ENCODE measurements at places on chromosomes 7 and 10.

GRCh38 chr10:17073725-17074540 is 55.7 kb downstream of the CUBN start:
- no peak for DNase-seq

DNA sequence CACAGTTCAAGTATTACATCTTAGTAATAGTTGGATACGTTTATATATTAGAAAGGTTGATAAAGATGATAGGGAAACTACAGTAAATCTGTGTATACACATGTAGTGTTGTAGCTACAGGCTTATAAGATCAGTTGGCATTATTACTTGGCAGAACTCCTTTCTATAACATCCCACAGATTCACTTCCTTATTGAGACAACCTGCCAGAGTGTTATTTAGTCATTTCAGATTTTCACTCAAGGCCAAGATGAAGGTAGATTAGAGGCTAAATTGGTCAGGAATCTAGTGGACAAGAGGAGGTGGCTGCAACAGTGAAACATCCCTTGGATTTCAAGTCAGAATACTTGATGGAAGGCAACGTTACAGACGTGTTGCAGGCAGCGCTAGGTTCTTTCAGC is 63.0 kb downstream of the PAPSS2 start:
- no peak for DNase-seq

GRCh38 chr10:109618748-109619147 is 304.6 kb downstream of the XPNPEP1 start:
- DNase-seq: no peak

DNA sequence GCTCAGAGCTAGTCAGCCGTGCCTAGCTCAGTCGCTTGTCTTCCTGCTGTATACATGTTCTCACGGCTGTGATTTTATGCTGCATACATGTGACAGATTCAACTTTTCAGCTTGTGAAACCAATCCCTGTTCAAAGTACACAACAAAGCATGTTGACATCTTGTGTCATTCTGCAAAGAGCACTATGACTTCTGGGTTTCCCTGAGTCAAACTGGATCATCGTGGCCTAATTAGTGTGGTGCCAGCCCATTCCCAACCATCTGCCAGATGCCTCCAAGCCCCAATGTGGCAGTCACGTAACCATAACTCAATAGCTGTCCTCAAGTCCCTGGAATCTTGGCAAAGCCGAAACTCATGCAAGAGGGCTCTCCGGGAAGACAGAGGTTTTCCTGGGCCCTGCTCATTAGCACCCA is 144.8 kb downstream of the MYOF start:
- DNase-seq: no peak

DNA sequence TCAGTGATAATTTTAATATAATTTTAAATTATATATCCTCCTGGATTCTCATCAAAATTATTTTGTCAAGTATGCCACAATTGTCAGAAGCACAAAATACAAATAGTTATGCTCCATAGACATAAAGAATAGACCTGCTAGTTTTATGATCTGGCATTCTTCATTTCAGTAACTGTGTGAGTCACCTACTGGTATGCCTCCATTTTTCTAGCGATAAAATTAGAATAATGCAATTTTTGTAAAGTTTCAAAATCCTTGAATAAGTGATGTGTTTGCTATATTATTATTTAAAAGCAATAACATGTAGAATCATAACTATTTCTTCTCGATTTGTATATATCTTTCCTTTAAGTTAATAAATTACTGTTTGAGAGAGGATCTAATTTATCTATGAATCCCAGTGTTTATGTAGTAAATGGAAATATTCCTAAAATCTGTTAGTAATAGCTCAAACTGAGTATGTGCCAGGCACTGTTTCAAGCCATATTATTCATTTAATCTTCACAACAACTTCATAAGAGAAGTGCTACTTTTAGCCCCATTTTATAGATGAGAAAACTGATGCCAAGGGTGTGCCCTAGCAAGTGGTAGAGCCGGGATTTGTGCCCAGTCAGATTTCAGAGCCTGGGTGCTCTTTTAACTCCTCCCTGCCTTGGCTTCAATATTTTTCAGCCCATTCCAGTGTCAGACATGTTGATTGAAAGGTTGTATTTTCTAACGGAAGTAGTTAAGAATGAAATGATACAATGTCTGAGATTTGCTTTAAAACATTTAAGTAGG is 38.4 kb downstream of the NET1 start:
- no peak for DNase-seq

DNA sequence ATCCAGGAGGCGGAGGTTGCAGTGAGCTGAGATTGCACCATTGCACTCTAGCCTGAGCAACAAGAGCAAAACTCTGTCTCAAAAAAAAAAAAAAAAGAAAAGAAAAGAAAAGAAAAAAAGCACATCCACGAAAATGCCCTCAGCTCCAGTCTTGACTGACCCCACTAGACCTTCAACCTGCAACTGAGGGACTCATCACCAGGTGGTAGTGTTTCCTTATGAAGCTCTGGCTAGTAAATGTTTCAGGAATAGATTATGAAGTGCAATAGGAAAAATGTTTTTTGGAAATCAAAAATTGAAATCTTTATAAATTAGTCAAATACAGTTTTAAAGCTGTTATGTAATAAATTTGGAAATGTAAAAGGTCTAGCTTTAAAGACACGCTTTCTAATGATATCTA is 22.4 kb downstream of the TLL2 start:
- no peak for DNase-seq

DNA sequence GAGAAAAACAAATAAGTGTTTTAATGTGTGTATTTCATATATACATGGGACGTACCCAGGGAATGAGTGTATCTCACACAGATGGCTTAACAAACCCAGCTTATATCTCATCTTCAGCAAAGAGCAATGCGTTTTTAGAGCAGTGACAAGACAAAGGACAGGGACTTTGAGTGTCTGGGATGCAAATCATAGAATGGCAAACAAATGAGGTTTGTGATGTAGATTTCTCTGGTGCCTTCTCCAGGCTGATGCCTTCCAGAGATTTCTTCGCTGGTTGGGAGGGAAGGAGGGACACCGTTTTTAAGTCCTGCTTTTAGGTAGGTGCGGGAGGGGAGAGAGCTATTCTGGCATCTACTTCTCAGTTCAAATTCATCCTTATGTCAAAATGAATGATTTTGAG is 16.6 kb downstream of the LANCL2 start:
- no peak for DNase-seq

GRCh38 chr10:54769051-54769450 is 32.0 kb downstream of the PCDH15 start:
- no peak for DNase-seq

DNA sequence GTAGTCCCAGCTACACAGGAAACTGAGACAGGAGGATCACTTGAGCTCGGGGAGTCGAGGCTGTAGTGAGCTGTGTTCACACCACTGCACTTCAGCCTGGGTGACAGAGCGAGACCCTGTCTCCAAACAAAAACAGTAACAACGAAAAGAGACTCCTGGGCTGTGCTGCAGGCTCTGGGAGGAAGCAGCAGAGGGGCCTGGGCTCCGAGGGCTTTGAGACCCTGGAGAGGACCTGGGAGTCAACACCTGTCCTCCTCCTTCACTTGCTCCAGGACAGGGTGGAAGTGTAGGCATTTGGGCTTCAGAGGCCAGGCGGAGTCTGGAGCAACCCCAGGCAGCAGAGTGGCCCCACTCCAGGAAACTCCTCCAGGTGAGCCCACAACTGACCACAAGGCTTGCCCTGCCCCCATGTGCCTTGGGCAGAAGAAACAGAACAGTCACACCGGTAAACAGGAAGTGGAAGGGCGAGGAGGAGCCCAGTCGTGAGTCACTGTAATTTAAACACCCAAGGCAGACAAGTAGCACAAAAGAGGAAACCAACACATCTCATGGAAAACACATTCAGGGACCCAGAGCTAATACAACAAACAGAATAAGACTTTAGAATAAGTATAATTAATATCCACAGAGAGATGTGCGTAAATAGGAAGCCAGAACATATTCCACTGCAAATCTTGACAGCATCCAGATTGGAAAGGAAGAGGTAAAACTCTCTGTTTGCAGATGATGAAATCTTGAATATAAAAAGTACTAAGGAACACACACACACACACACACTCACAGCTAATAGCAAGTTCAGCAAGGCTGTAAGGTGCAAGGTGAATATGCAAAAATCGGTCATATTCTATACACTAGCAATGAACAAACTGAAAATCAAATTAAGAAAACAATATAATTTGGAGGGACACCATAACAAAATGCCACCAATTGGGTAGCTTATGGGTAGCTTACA is 20.5 kb upstream of the RASGEF1A start:
- DNase-seq: no peak

DNA sequence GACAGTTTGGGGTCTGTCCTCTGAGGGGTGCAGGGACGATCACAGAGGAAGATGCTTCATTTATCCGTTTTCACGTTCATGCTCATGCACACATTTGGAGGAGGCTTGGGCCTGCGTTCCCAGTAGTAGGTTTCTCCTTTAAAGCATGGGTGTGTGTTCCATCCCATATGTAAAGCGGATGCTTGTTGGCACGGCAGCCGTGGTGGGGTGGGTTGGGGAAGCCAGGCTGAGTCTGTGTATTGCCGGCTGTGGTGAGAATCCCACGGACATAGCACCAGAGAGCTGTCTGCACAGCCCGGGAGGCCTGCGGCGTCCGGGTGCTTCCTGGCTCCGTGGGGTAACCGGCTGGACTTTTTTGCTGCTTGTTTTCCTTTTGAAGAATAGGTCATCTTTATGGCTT is 440 bp downstream of the JAKMIP3 start:
- no peak for DNase-seq

DNA sequence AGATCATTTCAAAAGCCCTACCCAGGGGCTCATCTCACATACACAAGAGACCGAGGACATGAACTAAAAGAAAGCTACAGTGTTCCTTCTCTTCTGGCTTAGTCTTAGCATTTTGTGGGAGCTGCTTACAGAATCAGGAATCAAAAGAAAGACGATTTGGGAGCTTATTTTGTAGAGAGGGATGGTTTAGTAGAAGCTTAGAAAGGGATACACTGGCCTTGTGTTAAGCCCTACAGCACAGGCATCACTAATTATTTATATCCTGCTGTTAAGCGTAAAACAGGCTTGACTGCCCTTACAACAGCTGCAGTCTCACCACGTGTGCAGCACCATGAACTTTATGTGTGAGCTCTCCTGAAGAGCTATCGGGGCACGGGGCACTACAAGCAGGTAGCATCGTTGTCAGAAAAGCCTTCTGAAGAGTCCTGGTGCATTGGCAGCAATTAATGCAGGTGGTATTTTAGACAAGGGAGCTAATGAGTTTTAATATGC is 798.3 kb downstream of the NXPH1 start:
- DNase-seq: no peak

GRCh38 chr7:17436126-17436525 is 137.7 kb downstream of the AHR start:
- DNase-seq: no peak

GRCh38 chr10:81820418-81820817 is 54.6 kb upstream of the NRG3 start:
- no peak for DNase-seq

GRCh38 chr10:57785068-57785467 is 482.6 kb downstream of the IPMK start:
- DNase-seq: no peak

DNA sequence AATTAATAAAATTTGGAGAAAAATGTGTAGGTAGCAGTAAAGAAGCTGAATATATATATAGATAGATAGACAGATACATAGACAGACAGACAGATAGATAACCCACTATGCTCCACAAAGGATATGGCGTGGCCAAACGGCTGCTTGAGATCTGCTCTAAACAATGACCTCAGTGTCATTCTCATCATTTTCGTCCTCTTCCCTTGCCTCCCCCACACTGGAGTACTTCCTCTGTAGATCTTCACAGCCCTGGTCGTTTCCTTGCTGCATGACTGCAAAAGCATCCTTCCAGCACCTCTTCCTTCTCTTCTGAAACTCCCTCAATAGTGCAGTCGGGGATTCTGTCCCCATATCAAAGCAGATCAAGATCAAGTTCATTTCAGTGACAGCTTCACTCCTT is 35.6 kb upstream of the ATP6V0A4 start:
- DNase-seq: no peak

DNA sequence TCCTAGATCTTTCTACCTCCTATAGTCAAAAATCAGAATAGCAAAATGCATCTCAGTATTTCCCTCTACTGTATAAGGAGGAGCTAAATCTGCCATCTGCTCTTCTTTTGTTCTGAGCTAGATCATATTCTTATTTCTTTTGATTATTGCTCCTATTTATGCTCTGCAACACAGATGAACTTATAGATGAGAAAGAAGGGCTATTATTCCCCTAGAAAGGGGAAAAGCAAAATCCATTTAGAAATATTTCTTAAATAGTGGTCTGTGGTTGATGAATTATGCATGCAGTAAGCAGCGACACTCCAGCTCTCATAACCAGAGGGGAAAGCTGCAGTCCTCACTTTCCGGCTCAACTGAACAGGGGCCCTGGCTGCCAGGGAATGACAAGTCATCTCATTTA is 207.3 kb upstream of the SORCS1 start:
- no peak for DNase-seq

GRCh38 chr10:122461367-122461728 is at the start of gene HTRA1:
TSS of gene HTRA1 (plus strand) at chr10:122461553. CDS start at chr10:122461653, 100 bp downstream.
- DNase-seq: no peak

DNA sequence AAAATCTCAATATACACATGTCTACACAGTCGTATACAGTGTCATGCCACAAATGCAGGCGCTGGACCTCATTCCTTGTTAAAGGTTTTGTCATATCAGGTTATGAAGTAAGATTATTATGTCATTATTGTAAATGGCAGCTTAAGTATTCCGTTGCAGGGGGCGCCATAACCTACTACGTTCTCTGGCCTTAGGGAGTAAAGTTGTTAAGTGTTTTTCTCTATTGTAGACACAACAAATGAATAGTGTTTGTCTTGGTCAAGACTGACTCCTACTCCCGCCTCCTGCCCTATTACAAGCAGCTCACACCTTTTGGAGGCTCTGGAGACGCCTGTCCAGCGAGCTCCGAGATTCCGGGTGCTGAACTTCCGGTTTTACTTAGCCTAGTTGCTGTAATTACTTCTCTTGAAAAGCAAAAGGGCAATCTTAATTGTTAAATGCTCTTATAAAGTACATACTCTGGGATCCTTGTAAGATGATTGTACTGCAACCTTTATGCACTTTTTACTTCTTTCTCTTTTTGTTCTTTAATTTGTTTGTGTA is 994 bp downstream of the GATAD1 start:
- DNase-seq: peak; percentile 2

GRCh38 chr7:83153419-83153818 is 9.3 kb downstream of the PCLO start:
- no peak for DNase-seq

GRCh38 chr10:83678850-83679249 is 460.5 kb upstream of the GHITM start:
- DNase-seq: no peak

- no peak for DNase-seq
These were observed 63.3 kb upstream of the PAPSS2 start for GRCh38 chr10:87596351-87596750.

DNA sequence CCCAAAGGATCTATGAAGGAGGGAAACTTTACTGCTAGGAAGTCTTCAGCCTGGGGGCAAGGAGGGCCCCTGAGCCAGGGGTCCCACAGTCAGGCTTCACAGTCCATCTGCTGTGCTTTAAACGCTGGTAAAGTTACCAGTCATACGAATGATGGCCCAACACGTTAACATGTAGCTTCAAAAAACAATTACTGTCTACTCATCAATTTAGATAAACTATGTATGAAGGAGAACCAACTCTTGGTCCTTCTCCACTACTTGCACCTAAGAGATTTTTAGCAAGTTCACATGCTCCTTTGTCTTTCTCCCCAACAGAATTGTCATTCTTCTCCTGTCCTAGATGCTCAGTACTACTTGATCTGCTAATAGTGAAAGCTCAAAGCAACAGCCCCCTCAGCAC is 16.6 kb downstream of the JCAD start:
- DNase-seq: no peak
